ENCODE measurements at places on chromosomes 7 and 10. TPM values are rescaled to one million over a fixed set of nuclear protein-coding genes. Genes with fewer than 3 reads are reported as not detected.

- DNase-seq, result no peak
Observed at GRCh38 chr10:27169849-27170248, 14.7 kb downstream of the MASTL start.

The TRIM8 gene
- 57.9 TPM for total RNA-seq

DNA sequence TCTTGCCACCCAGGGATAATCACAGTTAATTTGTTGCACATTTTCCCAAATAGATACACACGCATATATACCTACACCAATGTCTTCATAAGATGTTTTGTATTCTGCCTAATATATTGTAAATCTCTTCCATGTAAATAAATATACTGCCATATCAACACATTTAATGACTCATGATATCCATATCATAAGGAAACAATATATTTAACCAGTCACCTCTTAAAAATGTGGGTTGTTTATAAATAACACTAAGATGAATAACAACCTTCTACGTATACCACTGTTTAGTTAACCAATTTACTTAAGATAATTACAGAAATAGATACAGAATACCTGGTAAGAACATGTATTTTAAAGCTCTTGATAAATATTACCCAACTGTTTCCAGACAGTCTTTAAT is 38.2 kb downstream of the ELAPOR2 start:
- no peak for DNase-seq

GRCh38 chr10:131920151-131920550 is 19.3 kb downstream of the PPP2R2D start:
- DNase-seq, result peak; percentile 25

DNA sequence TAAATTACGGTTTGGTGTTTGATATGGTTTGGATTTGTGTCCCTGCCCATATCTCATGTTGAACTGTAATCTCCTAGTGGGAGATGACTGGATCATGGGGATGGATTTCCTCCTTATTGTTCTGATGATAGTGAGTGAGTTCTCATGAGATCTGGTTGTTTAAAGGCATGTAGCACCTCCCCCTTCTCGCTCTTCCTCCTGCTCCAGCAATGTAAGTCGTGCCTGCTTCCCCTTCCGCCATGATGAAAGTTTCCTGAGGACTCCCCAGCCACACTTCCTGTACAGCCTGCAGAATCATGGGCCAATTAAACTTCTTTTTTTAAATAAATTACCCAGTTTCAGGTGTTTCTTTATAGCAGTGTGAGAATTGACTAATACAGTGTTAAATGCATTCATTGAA is 116.6 kb downstream of the DOCK4 start:
- DNase-seq, result no peak

The DTX2 gene
- total RNA-seq, result 40.6 TPM

DNA sequence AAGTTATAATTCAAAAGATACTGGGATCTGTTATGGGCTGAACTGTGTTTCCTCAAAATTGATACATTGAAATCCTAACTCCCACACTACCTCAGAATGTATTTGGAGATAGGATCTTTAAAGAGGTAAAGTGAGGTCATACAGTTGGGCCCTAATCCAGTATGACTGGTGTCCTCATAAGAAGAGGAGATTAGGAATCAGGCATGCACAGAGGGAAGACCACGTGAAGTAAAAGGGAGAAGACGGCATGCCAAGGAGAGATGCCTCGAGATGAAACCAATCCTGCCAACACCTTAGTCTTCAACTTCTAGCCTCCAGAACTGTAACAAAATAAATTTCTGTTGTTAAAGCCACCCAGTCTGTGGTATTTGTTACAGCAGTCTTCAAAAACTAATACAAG is 5.9 kb upstream of the CFAP69 start:
- no peak for DNase-seq

The MRPS24 gene
- total RNA-seq, result 100 TPM

DNA sequence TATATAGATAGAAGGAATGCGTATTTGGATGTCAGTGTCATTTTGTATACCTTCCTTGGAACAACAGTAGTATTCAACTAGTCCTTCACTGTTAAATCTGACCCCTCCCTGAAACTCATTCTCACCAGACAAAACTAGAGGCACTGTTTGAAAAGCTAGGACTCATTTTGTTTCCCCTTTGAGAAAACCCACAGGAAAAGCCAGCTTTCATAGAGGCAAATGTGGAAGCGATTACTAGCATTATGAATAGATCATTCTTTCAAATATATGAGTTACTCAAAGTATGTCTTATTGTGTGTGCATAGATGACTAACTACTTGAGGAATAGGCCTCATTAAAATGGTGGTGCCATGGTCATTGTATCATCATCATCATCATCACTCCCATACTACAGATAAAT is 1.9 kb upstream of the ASB15 start:
- no peak for DNase-seq

GRCh38 chr7:150742286-150742968 is 5.2 kb downstream of the GIMAP5 start:
- DNase-seq, result peak; percentile 52

DNA sequence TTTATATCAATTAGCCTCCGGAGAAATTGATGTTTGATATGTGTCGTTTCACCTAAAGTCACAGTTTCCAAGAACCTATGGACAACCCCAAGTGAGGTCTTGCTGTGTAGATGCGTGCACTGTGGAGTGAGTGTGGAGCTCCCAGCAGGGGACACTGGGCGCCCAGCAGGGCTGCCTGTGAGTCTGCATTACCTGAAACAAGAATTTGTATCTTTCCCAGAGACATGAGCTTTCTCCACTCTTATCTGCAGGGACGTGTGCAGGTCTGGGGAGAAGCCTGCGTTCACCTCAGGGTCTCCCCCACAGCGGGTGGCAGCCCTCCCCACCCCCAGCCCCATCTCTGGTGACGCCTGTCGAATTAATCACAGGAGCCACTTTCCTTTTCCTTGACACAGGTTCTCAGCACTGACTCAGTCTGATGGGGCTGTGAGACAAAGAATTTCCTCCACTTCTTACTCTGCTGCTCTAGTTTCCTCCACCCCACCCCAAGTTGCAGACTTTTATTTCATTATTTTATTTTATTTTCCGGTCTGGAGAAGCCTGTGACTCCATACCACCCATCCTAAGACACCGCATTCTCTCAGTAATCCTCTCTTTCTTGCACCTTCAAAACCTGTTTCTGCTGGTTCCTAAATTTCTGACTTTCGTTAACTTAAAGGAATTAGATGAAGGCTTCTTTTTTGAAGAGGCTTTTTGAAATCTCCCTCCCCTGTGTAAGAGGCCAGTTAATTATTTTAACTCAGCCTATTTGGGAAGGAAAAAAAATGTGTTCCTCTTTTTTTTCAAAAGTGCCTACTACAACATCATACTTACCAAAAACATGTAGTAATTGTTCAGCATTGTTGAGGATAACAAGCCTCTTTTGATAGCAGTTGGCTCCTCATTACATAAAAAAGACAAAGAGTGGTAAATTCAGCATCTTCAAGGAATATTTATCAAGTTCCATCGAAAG is 17.0 kb upstream of the INSIG1 start:
- DNase-seq, result no peak

The PTPN20 gene
- total RNA-seq, result 0.99 TPM

GRCh38 chr7:41731493-41732435 is 28.9 kb upstream of the INHBA start:
- DNase-seq, result no peak

DNA sequence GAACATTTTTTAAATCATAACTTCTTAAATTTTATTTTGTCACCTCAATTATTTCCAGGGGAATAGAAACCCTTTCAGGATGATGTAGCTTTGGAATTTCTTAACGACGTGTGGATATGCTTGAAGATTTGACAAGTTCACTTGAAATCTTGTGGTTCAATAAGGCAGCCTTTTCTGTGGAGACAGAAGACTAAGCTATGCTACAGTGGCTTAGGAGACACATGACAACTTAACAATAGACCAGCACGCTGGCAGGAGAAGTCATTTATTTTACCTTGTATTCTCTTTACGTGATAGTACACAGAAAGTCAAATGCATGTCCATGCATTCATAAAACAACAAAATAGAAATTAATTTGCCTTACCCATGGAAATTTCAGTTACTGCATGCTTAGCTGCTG is 181.6 kb downstream of the GRM3 start:
- no peak for DNase-seq

- peak; percentile 49 for DNase-seq
Observed at GRCh38 chr10:24822590-24822989, 98.9 kb upstream of the ARHGAP21 start.

The PCLO gene
- 0.02 TPM for total RNA-seq

DNA sequence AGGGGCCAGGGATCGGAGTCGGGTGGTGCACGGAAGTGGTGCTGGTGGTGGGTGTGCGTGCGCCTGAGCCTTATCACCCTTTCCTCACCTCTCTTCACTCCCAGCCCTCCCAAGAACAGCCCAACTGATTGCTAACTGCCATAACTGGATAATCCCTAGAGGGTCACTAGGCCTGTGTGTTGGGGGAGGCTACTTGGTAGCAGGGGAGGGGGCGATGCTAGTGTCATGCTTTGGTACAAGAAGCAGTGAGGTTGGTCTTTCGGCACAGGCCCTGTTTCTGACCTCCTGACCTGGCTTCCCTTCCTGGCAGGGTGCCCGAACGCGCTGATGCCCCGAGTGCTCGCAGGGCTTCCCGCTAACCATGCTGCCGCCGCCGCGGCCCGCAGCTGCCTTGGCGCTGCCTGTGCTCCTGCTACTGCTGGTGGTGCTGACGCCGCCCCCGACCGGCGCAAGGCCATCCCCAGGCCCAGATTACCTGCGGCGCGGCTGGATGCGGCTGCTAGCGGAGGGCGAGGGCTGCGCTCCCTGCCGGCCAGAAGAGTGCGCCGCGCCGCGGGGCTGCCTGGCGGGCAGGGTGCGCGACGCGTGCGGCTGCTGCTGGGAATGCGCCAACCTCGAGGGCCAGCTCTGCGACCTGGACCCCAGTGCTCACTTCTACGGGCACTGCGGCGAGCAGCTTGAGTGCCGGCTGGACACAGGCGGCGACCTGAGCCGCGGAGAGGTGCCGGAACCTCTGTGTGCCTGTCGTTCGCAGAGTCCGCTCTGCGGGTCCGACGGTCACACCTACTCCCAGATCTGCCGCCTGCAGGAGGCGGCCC is 652 bp downstream of the KAZALD1 start:
- DNase-seq, result peak; percentile 75

The C10orf53 gene
- total RNA-seq, result not detected

- DNase-seq, result no peak
Observed at GRCh38 chr10:61682323-61682722, 19.6 kb downstream of the CABCOCO1 start.

The GNGT1 gene
- not detected for total RNA-seq

The CTAGE6 gene
- total RNA-seq, result 2.8 TPM

DNA sequence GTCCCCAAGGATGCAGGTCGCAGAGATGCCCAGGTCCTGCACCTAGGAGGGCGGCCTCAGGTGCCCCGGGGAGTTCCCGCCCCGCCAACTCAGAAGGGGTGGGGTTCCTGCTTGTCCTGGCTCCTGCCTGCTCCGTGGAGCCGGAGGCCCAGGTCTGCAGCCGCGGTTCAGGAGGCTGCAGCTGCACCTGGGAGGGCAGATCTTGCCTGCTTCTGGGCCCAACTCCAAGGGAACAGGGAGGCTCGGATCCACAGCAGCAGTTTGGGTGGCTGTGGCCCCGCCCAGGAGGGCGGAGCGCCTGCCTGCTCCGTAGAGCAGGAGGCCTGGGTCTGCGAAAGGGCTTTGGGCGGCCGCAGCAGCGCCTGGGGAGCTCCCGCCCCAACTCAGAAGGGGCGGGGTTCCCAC is 108.2 kb upstream of the EGR2 start:
- no peak for DNase-seq

- DNase-seq, result no peak
Observed at GRCh38 chr7:6489612-6490011, 41.9 kb upstream of the DAGLB start.

GRCh38 chr10:60182691-60183090 is 207.0 kb downstream of the ANK3 start:
- DNase-seq, result no peak

The SPRN gene
- not detected for total RNA-seq

- DNase-seq, result no peak
Observed at GRCh38 chr7:48052748-48053147, 17.4 kb downstream of the C7orf57 start.

DNA sequence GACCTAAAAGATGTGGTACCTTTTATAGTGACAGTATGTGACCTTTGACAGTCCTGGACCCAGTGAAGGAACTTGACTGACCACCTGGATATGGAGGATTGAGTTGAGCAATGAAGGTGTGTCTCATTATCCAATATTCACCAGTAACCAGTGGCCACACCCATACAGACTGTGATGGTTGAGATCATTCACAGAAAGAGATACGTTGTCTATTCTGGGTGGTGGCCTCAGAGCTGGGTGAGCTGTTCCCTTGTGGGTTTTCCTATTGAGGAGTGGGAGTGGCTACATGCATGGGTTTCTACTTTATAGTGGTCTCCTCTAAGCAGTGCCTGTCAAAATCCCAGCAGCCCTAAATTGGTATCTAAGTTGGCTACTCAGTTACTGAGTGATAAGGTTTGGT is 507.4 kb downstream of the SORCS3 start:
- no peak for DNase-seq

- no peak for DNase-seq
Observed at GRCh38 chr7:27097686-27098577, 2.1 kb upstream of the HOXA1 start.

DNA sequence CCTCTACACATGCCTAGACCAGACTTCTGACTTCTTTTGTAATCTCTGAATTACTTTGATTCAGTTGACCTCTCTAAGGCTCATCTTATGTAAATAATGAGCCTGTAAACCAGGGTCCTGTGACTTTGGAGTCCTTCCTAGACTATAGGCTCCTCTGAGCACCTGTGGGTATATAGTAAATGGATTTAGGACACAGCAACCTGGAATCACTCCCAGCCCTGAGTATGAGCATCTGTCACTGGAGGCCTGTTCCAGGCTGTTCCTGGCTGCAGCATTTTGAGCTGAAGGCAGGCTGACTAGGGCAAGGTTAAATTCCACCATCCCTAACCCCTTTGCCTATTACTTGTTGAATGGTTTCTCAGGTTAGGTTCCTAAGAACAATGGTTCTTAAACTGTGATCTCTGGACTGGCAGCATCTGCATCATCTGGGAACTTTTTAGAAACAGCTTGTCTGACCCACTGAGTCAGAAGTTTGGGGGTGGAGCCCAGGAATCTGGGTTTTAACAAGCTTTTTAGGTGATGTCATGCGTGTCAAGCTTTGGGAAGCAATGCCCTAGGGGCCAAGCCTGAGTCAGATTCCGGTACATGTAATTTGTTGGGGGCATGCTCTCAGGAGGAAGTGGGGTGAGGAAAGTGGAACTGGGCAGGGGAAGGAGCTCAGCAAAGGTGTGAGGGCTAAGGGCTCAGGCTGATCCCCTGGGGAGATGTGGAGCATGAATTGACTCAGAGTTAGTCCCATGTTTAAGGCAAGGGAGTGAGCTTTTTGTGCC is 28.2 kb downstream of the MINDY4 start:
- DNase-seq, result no peak

- DNase-seq, result no peak
Observed at GRCh38 chr10:114831186-114831867, 9.7 kb downstream of the FHIP2A start.

GRCh38 chr10:102764470-102765161 is 20.9 kb downstream of the WBP1L start:
- DNase-seq, result no peak

The TMEM270 gene
- not detected for total RNA-seq

- DNase-seq, result no peak
Observed at GRCh38 chr7:72919256-72919775, 5.6 kb upstream of the POM121 start.

GRCh38 chr7:127821146-127821545 is 169.2 kb downstream of the SND1 start:
- DNase-seq, result no peak

The AKR1C1 gene
- total RNA-seq, result 0.60 TPM

Measured in activated T-cell treated with anti-CD3 and anti-CD28 coated beads, Interleukin-2, amount 50 U/mL, for 72 hours (primary cell).